ENCODE measurements at places on chromosomes 1 and 21. TPM values are rescaled to one million over a fixed set of nuclear protein-coding genes. Genes with fewer than 3 reads are reported as not detected.

BARHL2 gene
- polyA plus RNA-seq, result not detected

C1orf94 gene
- not detected for polyA plus RNA-seq

PPT1 gene
- 80.2 TPM for polyA plus RNA-seq

PRR9 gene
- 0.33 TPM for polyA plus RNA-seq

GNAI3 gene
- polyA plus RNA-seq, result 8.1 TPM

MTARC2 gene
- 27.8 TPM for polyA plus RNA-seq

DNA sequence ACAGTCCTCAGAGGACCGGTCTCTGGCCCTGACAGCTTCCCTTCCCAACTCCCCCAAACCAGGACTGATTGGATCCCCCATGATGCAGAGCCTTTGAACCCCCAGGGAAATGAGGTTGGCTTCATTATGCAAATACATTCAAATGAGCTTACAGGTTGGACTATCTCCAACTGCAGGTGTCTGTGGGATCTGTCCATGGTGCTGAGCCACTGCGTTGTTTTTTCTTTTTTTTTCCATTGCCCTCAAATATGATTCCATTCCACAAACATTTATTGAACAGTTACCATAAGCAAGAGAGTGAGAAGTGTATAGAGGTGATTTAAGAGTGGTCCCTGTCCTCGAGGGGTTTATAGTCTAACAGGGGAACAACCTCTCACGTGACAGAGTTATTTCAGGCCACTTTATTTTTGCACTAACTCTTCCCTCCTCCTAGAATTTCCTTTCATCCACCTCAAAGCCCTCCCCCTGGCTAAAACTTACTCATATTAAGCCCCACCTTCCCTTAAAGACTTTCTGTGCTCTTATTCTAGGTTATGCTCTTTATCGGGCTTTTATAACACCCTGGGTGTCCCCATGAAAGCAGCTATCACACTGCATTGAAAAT, 21.9 kb downstream of the DLGAP3 start:
- DNase-seq, result no peak

DNA sequence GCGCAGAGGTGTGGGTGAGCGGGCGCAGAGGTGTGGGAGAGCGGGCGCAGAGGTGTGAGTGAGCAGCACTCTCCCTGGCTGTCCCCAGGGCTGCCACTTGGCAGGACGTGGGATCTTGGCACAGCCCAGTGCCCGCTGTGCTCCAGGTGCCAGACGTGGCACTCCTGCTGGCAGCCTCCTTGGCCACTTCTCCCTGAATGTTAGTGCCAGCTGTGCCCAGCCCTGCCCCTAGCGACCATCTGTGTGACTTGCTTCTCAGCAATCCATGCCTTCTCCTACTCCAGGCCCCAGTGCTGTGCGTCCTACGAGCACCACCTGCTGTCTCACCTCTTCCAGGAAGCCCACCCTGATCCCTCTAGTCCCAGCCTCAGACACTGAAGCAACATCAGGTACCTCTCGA, 30.5 kb downstream of the KRTAP10-1 start:
- no peak for DNase-seq

DNA sequence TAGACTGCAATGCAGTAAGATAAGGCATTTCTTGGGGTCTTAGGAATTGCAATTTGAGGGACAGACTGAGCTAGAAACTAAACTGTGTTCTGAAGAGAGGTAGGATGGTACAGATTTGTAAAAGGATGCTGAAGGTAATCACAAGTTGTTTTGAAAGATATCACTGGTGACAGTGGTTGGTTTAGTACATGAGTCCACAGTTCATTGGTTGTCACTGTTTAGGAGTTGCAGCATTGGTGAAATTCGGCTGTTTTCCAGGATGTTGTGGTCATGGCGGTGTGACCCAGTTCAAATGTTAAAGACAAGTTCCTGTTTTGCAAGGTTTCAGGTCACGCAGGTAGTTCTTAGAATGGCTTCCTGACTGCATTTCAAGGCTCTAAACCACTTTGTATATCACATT, 292.8 kb upstream of the B3GALT2 start:
- DNase-seq, result no peak

DNA sequence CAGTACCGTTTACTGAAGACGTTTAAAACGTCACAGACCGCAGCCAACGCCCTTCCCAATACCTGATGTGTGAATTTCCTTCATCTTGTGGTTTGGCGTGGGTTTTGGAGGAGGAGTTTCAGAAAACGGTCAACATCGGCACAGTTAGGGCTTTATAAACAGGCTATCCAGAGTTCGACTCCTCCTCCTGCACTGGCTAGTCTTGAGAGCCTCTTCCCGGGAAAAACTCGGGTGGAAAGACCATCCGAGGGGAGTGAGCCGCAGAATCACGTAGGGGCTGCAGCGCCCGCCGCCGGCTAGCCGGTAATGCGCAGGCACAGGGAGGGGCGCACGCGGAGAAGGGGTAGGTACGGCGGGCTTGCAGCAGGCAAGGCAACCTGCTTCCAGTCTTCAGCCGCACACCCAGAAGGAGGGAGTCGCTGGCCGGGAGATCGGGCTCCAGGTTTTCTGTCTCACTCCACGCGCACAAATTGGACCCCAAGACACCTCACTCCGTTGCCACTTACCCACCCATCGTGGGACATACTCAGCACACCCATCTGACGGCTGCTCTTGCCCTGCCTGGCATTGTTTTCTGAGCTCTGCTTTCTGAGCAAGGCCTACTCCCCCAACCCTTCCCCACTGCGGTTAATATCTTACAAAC, 25.4 kb downstream of the SLC19A2 start:
- DNase-seq, result no peak

DNA sequence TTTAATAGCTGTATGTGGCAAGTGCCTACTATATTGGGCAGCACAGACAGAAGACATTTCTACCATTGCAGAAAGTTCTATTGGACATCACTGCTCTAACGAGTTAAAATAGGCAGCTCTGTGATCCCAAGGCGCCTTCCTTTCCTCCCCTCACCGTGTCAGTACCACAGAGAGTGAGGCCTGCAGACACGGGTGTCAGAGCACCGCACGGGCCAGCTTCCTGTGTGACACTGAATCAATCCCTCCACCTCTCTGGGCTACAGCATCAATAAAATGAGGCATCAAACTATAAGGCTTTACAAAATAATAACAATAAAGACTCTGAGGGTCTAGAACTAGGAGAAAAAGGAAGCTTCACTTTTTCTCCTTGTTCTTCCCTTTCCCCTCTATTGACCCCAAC, 246.7 kb downstream of the FOXD2 start:
- no peak for DNase-seq

DNA sequence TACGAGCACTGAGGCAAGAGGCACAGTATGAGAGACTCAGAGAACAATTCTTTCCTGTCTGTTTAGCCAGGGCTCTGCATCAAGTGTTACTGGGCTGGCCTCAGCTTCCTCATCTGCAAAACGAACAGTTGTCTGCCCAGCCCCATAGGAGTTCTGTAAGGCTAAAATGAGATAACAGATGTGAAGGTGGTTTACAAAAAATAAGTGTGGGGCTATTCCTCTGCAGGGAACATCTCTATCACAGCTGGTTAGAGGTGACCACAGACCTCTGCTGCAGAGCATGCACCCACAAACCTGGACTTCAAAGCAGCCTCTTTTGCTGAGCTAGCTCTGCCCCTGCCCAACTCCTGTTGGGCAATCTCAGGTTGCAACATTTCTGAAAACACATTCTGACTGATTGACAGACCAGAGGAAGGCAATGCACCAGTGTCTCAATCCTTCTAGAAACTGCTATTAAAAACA, 10.5 kb upstream of the OLIG1 start:
- DNase-seq, result peak; percentile 28

DNA sequence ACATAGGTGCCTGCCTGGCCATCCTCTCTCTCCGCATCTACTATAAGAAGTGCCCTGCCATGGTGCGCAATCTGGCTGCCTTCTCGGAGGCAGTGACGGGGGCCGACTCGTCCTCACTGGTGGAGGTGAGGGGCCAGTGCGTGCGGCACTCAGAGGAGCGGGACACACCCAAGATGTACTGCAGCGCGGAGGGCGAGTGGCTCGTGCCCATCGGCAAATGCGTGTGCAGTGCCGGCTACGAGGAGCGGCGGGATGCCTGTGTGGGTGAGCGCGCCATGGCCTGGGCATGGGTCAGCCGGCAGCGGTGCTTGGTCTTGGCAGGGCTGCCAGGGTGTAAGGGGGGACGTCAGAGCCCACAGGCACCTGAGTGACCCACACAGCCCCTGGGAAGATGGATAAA, 13.3 kb downstream of the EPHA8 start:
- DNase-seq, result no peak

Data from hepatocyte (in vitro differentiated cells).